Forelimb muscle (tissue), 1 donor: ENCODE measurements at places on chromosomes 12 and 14.

GRCh38 chr14:105987563-105987962, 461.2 kb downstream of the TMEM121 start:
- DNase-seq = no peak

- DNase-seq = no peak
Observed at GRCh38 chr12:93151079-93151762, 222.1 kb upstream of the EEA1 start.

GRCh38 chr14:60323199-60323896, 74.3 kb downstream of the PPM1A start:
- DNase-seq = no peak

DNA sequence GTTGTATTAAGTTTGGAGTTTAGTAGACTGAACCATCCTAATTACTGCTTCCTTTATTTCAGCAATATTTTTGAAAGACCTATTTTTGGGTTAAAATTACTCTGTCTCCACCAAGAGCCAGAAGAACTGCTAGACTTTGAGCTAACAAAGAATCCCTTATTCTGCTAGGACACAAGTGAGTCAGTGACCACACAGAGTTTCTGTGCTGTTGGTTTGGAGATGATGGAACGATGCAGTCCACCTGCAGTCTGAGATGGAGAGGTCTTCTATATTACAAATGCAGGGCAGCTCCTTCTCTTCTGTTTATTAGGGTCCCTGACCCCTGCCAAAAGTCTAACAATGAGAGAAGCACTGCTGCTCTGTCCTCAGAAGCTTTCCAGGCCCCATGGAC, 6.7 kb upstream of the STXBP6 start:
- no peak for DNase-seq

- DNase-seq = no peak
Observed at GRCh38 chr12:48285751-48286650, 64.7 kb downstream of the ZNF641 start.

GRCh38 chr14:59363531-59364226, 101.5 kb downstream of the GPR135 start:
- DNase-seq = no peak
